ENCODE measurements at places on chromosomes 6 and 20.

GRCh38 chr6:161414180-161414579 lies 140.3 kb upstream of the AGPAT4 start:
- no peak for DNase-seq

DNA sequence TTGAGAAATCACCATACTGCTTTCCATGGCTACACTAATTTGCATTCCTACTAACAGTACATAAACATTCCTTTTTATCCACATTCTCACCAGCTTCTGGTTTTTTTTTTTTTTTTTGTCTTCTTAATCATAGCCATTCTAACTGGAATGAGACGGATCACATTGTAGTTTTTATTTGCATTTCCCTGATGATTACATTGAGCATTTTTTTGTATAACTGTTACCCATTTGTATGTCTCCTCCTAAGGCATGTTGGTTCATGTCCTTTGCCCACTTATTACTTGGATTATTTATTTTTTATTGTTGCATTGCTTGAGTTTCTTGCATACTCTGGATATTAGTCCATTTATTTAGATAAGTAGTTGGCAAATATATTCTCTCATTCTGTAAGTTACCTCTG lies 258.0 kb downstream of the MEI4 start:
- DNase-seq: no peak

GRCh38 chr20:1761598-1761997 lies 104.0 kb upstream of the SIRPG start:
- DNase-seq: no peak

- no peak for DNase-seq
Observed at GRCh38 chr6:115717472-115717871, 343.2 kb downstream of the FRK start.

- DNase-seq: no peak
Observed at GRCh38 chr20:48338717-48339116, 489.1 kb downstream of the PREX1 start.

GRCh38 chr6:92510137-92510536 lies 909.2 kb downstream of the EPHA7 start:
- no peak for DNase-seq

- DNase-seq: peak; percentile 31
Observed at GRCh38 chr6:56524891-56525703, 117.6 kb downstream of the DST start.

DNA sequence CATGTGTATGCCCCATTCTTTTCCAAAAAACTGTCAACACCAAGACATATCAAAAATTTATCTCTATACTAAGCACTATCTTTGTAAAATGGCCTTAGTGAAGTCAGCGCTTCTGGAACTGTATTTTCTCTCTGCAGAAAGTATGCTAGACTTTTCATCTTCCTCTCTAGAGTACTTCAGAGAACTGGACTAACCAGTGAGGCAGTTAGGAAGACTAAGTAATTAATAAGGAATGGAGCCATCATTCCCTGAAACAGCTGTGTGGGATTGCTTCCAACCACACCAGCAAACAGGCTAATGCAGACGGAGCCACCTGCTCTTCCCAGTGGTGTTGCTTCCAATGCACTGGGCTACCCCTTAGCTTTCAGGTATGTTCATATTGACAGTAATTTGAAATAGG lies 169.1 kb upstream of the FUT9 start:
- no peak for DNase-seq

GRCh38 chr20:35004051-35004725 lies 48.5 kb downstream of the MYH7B start:
- peak; percentile 11 for DNase-seq

GRCh38 chr6:108606250-108606690 lies 45.6 kb downstream of the FOXO3 start:
- no peak for DNase-seq

DNA sequence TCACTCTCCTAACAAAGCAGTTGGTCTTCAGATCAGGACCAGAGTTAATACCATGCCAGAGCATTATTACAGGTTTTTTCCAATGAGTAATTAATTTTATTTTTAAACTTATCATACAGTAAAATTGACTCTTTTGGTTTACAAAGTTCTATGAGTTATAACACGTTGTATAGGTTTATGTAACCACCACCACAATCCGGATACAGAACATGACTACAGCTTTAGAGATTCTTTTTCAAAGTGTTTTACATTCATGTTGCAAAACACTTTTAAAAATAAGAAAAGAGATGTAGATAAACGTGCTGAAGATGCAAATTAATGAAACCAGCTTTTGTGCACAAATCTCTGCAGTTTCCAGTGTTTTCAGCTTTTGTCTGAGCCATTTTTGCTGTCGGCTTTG lies 1.5 kb upstream of the TPBG start:
- no peak for DNase-seq

DNA sequence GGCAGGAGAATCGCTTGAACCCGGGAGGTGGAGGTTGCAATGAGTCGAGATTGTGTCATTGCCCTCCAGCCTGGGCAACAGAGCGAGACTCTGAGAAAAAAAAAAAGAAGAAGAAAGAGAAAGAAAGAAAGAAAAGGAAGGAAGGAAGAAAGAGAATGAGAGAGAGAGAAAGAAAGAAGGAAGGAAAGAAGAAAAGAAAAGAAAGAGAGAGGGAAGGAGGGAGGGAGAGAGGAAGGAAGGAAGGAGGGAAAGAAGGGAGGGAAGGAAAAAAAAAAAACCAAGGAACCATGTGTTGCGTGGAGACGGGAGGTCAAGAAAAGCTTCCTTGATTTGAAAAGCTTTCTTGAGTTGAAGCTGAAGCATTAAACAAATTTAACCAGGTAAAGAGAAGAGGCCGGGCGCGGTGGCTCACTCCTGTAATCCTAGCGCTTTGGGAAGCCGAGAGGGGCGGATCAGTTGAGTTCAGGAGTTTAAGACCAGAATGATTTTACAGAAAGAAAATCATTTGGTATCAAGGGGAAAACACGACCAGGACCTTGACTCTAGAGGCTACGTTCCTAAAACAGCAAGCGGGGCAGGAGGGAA lies 90.5 kb upstream of the PRSS16 start:
- DNase-seq: no peak

- no peak for DNase-seq
Observed at GRCh38 chr6:143200167-143200770, 139.6 kb downstream of the AIG1 start.

GRCh38 chr20:21303872-21304586 lies 898 bp downstream of the XRN2 start:
- DNase-seq: no peak

DNA sequence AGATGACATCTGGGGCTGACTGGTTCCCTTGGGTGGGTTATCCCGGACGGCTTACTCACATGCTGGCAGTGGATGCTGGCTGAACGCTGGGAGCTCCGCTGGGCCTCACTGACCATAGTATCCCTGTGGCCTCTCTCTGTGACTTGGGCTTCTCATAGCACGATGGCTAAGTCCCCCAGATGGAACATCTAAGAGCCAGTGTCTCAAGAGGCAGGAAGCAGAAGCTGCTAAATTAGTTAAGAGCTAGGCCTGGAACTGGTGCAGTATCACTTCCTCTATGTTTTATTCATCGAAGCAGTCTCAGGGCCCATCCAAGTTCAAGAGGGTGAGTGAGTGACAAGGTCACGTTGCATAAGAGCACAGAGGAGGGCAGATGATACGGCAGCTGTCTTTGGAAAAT lies 116.5 kb upstream of the LAMP5 start:
- peak; percentile 29 for DNase-seq

- DNase-seq: no peak
Observed at GRCh38 chr6:137412562-137412961, 81.6 kb downstream of the OLIG3 start.

- no peak for DNase-seq
Observed at GRCh38 chr6:167510648-167511047, 185.8 kb downstream of the TTLL2 start.

DNA sequence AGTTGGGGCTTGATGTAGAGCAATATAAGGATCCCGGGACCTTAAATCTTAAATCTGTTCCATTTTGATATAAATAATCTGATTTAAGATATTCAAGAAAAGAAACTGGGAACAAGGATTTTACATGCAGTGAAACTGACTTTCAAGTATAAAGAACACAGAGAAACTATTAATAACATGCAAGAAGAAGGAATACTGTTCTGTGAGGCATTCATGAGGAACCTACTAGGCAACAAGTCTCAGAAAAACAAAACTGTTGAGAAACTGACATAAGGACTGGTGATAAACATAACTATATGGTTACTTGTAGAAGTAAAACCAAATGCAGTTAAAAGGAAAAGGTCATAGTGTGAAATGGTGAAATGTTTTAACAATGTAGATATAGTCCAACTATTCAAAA lies 15.8 kb downstream of the HDDC2 start:
- DNase-seq: no peak

GRCh38 chr6:136987526-136987925 lies 57.2 kb downstream of the IL20RA start:
- no peak for DNase-seq

DNA sequence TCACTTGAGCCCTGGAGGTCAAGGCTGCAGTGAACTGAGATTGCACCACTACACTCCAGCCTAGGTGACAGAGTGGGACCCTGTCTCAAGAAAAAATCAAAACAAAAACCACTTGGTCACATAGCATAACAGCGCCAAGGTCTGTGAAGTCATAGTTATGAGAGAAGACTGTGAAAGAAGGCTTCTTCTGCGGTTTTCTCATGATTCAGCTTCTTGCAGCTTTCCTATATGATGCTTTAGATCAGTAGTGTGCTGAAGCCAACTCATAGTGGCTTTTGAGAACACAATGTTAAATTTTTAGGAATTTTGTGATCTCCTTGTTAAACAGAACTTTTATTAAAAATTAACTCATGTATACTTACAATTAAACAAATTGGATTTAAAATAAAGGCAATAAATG lies 136.2 kb upstream of the GLP1R start:
- DNase-seq: no peak

DNA sequence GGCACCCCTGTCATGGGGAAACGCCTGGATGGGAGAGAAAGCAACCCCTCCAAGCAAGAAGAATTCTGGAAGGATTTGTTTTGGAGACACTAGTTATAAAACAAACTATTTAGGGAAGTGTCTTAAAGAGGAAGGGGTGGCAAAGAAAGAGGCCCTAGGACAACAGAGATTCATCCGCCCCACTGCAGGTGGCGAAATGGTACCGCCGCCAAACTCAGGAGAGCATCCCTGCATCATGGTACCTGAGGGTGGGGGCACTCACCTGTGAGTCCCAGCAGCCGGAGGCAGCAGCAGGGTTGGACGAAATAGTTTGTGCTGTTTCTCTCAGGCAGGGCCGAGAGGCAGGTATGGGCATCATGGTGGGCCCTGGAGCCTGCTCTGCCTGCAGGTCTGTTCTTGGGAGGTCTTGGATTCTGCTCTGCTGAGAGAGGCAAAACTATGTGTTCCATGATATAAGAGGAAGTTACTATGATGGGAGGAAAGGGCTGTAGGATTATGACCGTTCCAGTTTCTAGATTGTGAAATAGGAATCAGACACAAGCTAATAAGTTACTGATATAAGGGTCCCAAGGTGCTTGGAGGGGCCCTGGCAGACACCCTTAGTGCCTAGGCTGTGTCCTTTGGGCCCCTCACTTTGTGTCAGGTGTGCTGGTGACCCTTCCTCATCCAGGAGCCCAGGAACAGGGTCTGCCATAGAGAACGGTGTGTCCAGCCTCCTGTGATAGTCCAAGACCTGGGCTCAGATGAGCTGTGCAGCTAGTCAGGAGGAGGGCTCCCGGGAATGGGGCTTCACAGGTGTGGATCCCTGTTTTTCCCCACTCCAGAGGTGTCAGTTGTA lies 20.4 kb downstream of the SIRPD start:
- peak; percentile 19 for DNase-seq

DNA sequence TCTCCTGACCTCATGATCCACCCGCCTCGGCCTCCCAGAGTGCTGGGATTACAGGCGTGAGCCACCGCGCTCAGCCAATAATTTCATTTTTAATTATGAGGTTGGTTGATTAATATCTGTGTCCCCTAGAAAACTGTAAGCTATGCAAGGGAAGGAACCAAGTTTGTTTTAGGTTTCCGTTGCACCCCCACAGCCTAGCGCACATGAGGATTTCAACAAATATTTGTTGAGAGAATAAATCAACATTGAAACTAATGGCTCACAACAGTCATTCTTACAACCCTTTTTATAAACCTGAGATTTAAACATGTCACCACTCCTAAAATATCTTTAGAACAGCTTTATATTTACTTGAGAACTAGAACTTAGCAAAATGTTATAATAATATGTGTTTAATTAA lies 114.0 kb upstream of the CARMIL1 start:
- no peak for DNase-seq

GRCh38 chr20:12838261-12838866 lies 170.4 kb upstream of the SPTLC3 start:
- no peak for DNase-seq

DNA sequence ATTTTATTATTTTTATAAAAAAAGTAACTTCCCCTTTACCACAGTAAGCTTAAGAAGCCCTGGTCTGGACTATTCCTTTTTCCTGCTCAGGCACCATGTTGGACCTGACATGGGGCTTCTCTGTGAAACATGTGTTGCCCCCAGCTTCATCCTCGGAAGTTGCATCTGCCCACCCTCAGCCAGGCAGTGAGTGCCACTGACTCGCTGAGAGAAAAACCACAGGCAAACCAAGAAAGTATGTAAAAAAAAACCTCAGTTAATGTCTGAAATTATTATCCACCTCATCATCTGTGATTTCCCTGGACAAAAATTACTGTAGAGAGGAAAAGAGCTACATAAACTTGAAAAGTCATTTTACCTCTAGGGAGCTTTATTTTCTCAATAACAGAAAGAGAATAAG lies 109.9 kb upstream of the MCHR2 start:
- DNase-seq: no peak

GRCh38 chr20:48845721-48846306 lies 18.0 kb upstream of the PREX1 start:
- no peak for DNase-seq

DNA sequence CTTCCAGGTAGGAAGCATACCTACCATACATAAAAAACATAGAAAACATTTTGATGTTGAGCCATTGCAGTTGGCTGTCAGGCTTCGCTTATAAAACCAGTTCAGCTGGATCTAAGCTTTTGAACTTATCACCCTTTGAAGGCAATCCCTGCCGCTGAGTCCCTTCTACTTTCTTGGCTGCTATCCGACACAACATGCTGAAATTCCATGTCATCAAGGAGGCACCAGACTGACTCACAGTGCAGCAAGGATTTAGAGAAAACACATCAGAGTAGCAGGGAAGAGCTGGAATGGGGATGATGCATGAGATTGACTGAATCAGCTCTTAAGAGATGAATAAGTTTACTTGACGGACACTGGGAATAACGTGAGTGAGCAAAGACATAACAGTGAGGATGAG lies 135.0 kb upstream of the MAN1A1 start:
- DNase-seq: no peak
